CD8-positive, alpha-beta T cell (primary cell): ENCODE measurements at places on chromosomes 12 and 14.

GRCh38 chr14:52988139-52988538 is 37.3 kb upstream of the FERMT2 start:
- no peak for DNase-seq

DNA sequence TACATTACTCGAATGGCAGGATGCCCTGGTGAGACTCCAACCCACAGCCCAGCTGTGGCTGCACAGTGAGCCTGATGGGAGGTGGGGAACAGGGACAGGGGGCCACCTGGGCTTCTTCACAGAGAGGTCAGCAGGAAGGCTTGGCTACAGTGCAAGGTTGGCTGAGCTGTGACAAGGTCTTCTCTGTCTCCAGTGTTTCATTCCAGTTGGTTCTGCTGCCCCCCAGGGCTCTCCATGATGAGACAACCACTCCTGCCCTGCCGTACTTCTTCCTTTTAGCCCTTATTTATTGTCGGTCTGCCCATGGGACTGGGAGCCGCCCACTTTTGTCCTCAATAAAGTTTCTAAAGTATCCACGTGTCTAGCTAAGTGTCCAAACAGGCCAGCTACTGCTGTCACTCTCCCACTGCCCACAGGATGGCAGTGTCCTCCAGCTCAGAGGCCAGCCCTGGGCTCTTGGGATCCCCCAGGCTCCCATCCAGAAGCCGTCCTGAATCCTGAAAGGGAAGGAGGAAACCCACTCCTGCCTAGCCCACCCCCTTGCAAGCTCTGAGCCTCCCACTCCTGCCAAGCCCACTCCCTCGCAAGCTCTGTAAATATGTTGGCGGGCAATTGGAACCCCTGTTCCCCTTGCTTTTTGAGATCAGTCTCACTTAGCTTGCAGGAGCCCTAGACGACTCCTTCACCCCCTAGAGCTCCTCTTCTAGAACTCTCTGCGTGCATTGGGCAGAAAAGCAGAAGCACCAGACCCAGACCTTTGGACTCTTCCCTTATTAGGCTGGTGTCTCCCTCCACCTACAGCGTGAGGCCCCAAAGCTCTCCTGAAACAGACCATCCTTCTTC is 5.4 kb downstream of the C1QL4 start:
- DNase-seq, result no peak

GRCh38 chr14:28407031-28407825 is 359.4 kb upstream of the FOXG1 start:
- DNase-seq, result no peak

DNA sequence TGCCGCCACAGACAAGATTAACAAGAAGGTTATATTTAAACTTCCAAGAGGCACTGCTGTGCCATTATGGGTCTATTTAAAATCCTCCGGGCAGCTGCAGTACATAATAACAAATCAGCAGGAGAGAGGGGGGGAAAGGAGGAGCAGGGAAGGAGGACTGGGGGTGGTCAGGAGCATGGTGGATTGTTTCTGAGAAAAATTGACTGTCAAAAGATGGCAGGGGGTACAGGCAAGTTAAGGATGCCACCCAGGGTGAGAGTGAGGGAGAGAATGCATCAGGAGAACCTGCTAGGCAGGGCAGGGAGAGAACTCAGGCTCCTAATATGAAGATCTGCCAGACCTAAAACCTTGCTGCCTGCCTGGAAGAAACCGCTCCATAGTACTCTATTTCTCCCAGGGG is 181.8 kb downstream of the GRIN2B start:
- no peak for DNase-seq

DNA sequence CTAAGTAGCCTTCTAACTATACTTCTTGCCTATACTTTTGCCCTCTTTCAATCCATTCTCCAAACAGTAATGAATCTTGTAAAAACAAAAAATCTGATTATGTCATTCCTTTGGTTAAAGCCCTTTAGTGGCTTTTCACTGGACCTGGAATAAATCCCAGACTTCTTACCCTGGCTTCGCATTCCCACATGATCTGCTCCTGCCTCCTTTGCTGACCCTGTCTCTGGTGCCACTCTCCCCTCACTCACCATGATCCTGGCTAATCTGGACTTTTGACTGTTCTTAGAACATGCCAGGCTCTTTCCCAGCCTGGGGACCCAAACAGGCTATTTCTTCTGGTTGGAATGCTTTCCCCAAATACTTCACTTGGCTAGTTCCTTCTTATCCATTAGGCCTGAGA is 7.9 kb downstream of the MIA2 start:
- no peak for DNase-seq

GRCh38 chr12:124077701-124078100 is 104.7 kb downstream of the ZNF664 start:
- no peak for DNase-seq

- DNase-seq, result no peak
These were observed 9.6 kb downstream of the BAG5 start for GRCh38 chr14:103552846-103553210.

DNA sequence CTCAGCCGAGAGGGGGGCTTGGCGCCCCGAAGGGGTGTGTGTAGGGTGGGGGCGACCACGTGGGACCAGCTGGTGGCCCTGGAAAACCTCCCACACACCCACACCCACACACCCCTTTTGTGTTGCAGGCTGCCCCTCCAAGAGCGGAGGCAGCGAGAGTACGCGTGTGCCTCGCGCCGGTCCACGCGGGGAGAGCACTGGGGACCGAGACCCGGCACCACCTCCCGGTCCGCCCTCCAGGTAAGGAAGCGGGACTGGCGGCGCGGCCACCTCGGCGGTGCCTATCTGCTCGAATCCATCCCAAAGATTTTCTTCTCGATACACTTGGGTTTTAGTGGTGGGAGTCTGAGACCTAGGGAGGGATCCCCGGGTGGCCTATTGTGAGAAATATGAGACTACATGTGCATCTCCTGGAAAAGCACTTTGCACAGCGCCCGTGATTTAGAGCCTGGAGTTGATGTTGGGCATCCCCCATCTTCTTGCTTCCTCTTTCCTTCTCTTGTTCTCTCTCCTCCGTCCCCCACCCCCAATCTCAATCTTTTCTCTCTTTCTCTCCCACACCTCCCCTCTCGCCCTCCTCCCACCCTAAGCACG is 393 bp downstream of the SYT1 start:
- DNase-seq, result no peak

DNA sequence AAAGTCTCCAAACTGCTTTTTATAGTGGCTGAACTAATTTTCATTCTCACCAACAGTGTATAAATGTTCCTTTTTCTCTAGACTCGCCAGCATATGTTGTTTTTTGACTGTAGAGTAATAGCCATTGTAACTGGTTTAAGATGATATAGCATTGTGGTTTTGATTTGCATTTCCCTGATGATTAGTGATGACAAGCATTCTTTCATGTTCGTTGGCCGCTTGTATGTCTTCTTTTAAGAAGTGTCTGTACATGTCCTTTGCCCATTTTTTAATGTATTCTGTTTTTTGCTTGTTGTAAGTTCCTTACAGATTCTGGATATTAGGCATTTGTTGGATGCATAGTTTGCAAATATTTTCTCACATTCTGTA is 404.9 kb downstream of the FLRT2 start:
- DNase-seq, result no peak
